Peyer's patch (tissue), 4 donors: ENCODE measurements at places on chromosomes 2 and 18. TPM values are rescaled to one million over a fixed set of nuclear protein-coding genes. Genes with fewer than 3 reads are reported as not detected.

- H3K4me1 ChIP-seq, result no peaks in the 10 kb centered on the region
- H3K4me3 ChIP-seq, result no peak overlapping the region
- H3K36me3 ChIP-seq, result no peaks in the 10 kb centered on the region
- DNase-seq, result no peak
- H3K27ac ChIP-seq, result no peak overlapping the region
These were observed 700.8 kb downstream of the RNF144A start for GRCh38 chr2:7618031-7618430.

- DNase-seq, result no peak
- no peaks in the 10 kb centered on the region for H3K4me1 ChIP-seq
- H3K4me3 ChIP-seq, result no peak overlapping the region
- H3K27me3 ChIP-seq, result no peaks in the 10 kb centered on the region
- H3K36me3 ChIP-seq, result no peaks in the 10 kb centered on the region
- H3K27ac ChIP-seq, result no peak overlapping the region
These were observed 23.1 kb upstream of the FAHD2A start for GRCh38 chr2:95379371-95379831.

DNA sequence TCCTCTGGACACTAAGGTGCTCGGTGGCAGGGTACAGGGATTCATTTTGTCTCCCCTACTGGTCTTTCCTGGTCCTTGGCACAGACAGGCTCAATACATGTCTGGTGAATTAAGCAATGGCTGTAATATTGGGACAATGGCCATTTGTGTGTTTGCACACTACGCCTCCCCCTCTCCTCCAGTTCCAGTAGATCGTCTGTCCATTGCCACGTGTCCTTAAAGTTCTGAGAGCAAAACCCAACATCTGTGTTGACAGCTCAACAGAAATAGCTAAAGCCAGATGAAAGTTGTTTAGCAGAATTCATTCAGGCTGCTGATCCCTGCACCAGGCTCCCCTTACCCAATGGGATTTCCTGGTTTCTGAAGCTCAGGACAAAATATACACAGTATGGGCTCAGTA, 9.0 kb upstream of the FABP1 start:
- no peak overlapping the region for H3K4me3 ChIP-seq
- H3K4me1 ChIP-seq, result no peaks in the 10 kb centered on the region
- H3K27ac ChIP-seq, result no peak overlapping the region
- H3K27me3 ChIP-seq, result no peaks in the 10 kb centered on the region

Gene ATOH8
- total RNA-seq, result 9.8 TPM

DNA sequence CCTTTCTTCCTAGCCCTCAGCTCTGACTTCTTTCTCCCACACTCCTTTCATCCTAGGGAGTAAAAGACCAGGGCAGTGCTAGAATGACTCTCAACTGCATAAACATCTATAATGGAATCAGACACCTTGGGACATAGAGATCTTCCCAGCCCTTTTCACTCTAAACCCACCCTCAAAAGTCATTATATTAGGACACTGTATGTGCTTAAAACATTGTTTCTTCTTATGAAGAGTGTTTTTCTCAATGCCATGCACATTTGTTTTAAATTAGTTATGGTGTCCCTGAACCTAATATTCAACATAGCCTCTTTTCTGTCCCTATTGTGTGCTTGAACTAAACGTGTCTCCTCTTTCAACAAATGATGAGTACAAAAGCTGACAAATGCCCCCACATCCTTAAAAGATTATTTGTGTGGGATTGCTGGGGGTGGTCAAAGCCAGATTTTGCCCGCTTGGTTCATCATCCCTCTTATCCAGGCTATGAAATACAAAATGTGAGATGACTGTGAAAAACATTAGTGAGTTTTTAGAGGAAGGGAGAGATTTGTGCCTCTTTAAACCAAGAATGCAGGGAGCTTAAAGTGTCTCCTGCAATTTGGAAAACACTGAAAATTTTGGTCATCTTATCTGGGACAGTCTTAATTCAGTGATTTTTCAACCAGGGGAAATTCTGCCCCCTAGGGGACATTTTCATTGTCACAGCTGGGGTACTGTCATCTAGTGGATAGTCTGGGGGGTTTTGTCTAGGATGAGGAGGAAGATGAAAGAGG, 29.0 kb downstream of the SERPINB5 start:
- DNase-seq, result no peak
- no peaks in the 10 kb centered on the region for H3K36me3 ChIP-seq
- H3K4me3 ChIP-seq, result no peak overlapping the region
- H3K4me1 ChIP-seq, result no peaks in the 10 kb centered on the region
- no peak overlapping the region for H3K27ac ChIP-seq
